ENCODE measurements at places on chromosomes 3 and 15.

DNA sequence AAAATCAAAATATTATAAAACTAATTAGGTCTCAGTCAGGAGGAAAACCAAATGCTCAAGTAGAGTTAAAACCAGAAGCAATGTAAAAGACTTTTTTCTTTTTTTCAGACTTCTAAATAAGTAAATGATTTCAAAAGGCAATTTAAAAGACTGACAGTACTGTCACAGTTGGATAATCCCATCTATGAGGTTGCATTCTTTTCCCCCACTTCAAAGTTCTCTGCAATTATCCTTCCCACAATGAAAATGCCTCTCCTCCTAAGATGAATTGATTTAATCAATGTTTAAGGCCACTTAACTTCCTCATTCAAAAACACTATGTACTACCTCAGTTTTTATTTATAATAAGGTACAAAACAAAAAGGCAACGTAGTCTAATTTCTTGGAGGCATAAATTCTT is 8.1 kb downstream of the MRPL3 start:
- DNase-seq: no peak

- DNase-seq: no peak
Observed at GRCh38 chr15:41984622-41985021, 12.3 kb upstream of the EHD4 start.

DNA sequence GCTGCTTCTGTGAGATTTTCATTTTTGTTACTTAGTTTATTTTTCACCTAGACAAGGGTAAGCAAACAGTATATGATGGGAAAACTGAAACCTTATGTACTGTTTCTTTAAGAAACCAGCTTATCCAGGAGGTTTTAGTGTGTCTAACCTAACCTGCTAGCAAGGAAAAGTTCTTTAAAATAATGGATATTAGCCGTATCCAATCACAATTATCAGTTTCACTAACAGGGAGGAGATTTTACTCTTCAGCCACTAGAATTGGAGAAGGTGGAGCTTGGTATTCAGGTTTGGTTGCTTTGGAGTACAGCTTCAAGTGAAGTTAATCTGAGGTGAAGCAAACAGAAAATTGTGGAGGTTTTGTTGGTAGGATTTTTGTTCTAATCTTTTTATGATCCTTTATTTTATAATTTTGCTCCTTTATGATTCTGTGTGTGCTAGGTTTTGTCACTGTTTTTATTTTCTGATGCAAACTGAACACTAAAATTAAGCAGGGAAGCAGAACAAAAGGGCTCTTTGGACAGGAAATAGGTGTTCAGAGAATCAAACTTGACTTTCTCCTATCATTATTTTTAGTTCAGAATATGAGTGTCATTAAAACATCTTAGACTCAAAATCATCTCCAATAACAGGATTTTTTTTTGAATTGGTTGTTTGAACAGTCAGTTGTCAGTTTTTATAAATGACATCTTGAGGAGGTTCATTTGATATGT is 13.0 kb downstream of the ZFAND6 start:
- peak; percentile 87 for DNase-seq

GRCh38 chr3:158539414-158540014 is 31.5 kb upstream of the MLF1 start:
- DNase-seq: no peak

GRCh38 chr15:47983533-47983932 is 137.3 kb upstream of the SLC24A5 start:
- DNase-seq: no peak

DNA sequence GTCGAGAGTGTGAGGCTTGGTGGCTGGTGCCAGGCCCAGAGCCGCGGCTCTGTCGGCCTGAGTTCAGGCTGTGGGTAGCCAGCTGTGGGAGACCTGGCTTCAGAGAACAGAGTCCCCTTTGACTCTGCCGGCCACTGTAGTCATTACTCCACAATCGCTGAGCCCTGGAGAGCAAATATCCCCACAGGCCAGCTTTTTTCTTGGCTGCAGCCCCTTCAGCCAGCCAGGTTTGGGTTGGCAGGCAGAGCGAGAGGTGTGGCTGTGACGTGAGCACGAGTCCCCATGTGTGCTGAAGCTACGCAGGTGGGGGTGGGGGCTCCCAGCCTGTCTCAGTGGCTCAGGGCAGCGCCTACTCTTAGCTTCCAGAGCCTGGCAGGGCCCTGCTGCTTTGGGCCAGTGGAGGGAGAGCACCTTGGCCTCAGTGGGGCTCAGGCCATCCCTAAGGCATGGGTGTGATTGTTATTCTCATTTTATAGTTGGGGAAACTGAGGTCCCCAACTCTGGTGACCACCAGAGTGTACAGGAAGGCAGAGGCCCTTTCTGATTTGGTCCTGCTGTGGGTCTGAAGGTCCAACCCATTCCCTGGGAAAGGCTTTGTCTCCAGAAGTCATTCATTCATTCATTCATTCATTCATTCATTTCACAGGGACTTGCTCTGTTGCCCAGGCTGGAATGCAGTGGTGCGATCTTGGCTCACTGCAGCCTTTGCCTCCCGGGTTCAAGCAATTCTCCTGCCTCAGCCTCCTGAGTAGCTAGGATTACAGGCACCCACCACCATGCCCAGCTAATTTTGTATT is 45.7 kb upstream of the LCTL start:
- DNase-seq: no peak

DNA sequence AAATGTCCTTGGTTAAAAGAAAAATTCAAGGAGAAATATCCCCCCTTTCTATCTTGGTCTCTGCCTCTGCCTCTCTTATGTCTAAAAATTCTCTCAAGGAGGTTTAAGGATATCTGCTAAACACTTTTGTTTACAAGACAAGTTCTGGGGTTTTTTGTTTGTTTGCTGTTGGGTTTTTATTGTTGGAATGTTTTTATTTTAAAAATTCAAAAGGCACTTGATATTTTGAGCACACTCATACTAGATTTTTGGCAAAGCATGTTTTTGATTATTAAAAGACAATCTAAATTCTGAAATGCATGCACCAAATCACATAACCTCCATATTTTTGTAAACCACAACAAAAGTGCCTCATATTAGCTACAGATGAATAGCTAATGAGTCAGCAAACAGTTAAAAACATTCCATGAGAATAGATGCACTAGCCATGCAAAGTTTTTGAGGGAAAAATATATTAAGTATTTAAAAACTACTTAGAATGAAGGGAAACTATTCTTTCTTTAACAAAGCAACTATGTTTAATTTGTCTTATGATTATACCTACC is 84.6 kb downstream of the ZBTB20 start:
- peak; percentile 66 for DNase-seq

DNA sequence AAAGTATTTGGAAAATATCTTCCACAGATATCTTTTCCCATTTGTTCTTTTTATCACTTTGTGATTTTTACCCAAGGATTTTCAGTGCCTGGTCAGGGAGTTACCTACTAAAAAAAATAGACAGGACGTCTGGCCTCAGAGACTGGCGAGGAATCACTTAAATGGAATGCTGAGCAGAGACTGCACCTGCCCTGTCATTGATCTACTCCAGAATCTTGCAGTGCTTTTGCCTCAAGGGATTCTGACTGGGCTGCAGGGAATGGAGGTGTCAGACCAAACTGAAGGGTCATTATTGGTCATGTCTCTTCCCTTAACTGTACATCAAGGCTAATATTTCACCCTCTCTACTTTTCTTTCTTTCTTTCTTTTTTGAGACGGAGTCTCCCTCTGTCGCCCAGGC is 12.1 kb upstream of the RYR3 start:
- no peak for DNase-seq

- DNase-seq: no peak
Observed at GRCh38 chr3:187852842-187853730, 107.8 kb upstream of the BCL6 start.

DNA sequence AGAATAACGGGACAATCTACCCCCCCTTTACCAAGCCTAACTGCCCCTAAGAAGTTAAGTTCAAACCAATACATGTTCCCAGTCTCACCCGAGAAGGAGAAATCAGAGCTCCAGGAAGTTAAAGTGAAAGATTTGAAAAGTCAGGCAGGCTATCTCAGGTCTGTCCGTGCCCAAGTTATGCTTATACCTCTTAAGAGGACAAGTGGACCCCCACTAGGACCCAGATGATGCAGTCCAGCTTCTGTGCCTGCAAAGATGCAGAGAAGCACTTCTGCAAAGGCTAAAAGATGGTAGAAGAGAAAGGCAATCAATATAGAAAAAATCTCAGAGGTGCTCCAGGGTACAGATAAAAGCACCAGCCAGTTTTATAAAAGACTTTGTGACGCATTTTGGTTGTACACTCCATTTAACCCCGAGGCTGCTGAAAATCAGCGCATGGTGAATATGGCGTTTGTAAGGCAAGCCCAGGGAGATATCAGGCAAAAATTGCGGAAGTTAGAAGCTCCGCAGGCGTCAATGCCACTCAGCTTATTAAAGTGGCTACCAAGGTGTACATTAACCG is 9.8 kb upstream of the SLC9C1 start:
- no peak for DNase-seq

DNA sequence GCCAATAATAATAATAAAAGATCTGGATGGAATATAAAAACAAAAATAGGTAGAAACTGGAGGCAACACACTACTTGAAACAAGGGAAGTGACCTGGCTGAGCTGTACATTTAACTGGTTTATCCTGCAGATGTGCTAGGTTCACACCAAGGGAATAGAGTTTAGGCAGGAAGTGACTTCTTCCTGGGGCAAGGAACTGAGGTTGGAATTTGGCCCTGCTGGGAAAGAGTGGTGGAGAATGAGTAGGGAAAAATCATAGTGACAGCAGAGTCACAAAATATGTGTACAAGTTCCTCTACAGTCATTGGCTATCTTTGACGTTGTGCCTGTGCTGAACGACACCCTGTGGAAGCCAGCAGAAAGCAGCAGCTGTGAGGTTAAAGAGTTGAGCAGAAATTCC is 44.1 kb downstream of the ARHGAP11B start:
- peak; percentile 5 for DNase-seq

DNA sequence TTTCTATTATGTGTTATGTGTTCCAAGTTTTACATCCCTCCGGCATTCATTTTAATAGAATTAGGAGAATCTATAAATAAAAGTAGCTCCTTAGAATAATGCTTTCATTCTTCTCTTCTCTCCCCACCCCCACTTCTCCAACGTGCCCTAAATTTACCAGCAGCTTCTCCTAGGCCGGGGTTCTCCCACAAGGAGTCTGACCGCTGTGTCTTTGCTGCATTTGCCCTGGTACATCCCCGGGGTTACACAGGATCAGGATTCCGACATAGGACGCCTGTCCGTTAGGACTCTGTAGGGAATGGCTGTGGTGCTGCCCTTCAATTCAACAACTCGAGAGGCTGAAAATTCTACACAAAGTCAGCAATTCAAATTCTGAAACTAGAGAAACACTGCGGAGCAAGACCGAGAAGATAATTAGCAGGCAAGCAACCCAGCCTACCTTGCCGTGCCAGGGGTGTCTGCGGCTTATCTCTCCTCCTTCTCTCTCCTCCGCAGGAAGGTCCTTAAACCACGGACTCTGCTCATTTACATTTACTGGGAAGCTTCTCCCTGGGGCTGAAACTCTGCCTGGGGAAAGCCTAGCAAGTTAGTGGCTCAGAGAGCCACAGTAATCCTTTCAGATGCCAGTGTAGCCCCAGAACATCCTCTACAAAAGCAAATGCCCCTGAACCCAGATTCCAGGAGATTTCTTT is 18.8 kb downstream of the PCSK6 start:
- DNase-seq: no peak

DNA sequence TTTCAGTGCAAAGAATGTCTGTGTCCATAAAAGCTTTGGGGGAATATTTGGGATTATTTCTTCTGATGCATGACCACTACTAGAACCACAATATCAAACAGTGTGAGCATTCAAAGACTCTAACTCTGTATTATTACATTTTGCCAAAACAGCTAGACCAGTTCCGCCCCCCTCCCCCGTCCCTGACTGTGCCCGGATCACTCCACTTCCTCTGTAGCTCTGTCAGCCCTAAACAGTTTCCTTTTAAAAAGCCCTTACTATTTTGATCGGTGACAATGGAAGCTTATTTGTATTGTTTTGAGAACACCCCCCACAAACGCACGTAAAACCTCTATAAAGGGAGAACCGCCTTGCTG is 36.6 kb upstream of the EPHB3 start:
- no peak for DNase-seq

GRCh38 chr15:67853454-67853853 is 13.6 kb upstream of the RNU6-1 start:
- DNase-seq: no peak

- no peak for DNase-seq
Observed at GRCh38 chr3:12148183-12148940, 10.3 kb downstream of the TIMP4 start.

All from GM04503 (cell line).